ENCODE measurements at places on chromosomes 5 and 9.

GRCh38 chr9:15422372-15423230 is at the start of gene SNAPC3:
SNAPC3 (plus strand) TSS chr9:15422876; CDS start chr9:15422880, 4 bp downstream.
- DNase-seq = peak; percentile 95

- DNase-seq = no peak
Measured at GRCh38 chr5:170380361-170380951, 8.7 kb downstream of the KCNMB1 start.

- DNase-seq = no peak
Measured at GRCh38 chr5:1321576-1321975, 23.3 kb downstream of the CLPTM1L start.

DNA sequence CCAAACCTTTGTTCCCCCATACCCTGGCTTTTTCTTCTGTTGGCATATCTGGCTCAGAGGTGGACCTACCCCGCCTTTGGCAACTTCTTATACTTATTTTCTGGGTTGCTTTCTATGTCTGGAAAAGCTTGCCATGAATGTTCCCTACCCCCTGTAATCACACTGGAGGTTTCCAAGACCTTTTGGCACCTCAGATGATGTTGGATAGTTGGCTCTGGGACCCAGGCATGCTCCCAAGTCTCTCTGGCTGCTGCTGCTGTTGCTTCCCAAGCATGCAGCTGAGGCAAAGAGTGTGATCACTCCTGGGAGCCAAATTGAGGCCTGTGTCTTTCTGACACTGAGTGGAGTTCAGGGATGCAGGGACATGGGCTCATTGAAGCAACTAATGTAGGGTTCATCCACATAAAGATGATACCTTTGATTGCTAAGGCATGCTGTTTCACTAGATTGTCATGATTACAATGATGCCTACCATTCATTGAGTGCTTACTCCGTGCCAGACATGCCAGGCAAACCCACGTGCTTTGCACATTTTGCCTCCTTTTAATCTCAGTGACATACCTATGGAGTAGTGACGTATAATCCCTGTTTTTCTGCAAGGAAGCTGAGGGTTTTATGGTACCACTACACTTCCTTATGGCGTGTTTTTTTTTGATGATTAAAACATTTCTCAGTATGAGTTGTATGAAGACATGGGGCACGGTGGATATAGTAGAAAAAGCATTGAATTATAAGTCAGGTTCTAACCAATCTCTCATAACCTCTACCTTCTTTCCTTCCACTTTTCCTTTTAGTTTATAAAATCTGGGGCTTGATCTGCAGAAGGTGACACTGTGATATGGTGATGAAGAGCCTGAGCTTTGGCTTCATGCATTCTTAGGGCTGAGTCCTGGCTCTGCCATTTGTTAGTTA is 73.1 kb downstream of the ARHGAP26 start:
- DNase-seq = no peak

GRCh38 chr5:150227606-150228273 is 37.9 kb downstream of the SLC6A7 start:
- DNase-seq = no peak

- no peak for DNase-seq
Measured at GRCh38 chr9:2878701-2879100, 34.8 kb upstream of the PUM3 start.

- DNase-seq = no peak
Measured at GRCh38 chr5:90424245-90424644, 14.7 kb upstream of the CETN3 start.

DNA sequence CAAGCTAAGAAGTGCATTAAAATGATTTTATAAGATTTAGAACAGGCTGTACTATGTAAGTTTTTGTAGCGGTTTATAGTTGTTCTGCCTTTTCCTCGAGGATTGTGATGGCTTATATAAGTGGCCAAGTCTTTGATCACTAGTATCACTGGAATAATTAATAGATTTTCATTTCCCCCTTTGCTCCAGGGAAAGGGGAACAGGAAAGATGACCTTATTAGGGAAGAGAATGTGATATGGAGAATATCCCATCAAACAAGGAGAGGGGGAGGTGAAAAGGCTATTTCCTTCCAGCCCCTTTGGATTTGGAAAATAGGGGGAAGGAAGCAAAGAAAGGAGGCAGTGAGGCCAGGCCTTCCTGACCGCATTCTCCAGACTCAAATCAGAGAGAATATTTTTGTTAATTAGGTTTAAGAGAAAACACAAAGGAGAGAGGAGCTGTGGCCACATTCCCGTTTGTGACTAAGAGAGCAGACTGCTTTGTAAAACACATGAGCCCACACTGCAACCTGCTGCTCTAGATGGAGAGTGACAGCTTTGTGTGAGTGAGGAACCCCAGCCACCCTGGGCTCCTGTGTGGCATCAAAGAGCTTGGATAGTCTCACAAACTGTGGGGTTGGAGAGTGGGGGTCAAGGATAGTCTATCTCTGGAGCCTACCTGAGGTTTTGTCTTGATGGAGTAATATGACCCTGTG is 359.5 kb downstream of the DTWD2 start:
- DNase-seq = no peak

DNA sequence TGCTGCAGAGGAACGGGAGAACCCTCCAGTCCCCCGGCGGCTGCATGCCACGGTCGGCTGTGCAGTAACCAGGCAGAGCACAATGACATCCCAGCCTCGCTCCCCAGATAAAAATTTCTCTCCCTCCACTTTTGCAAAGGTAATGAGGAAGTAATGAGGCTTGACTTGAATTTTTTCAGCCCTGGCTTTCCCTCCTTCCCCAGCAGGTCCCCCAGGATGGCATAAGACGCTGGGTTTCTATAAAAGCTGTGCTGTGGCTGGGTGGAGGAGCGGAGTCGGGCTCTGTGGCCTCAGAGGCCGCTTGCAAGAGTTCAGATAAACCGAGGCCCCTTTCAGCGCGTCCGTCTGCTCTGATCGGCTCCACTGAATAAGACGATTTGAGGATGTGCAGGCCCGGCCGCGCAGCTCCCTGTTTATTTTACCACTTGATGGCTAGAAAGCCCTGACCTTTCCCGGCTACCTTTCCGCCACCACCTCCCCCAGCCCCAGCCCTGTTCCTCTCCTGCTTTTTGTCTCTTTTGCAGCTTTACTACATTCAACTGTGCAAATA is 351.9 kb upstream of the IRX2 start:
- no peak for DNase-seq

- DNase-seq = peak; percentile 66
Measured at GRCh38 chr9:131478421-131478868, 24.3 kb upstream of the POMT1 start.

DNA sequence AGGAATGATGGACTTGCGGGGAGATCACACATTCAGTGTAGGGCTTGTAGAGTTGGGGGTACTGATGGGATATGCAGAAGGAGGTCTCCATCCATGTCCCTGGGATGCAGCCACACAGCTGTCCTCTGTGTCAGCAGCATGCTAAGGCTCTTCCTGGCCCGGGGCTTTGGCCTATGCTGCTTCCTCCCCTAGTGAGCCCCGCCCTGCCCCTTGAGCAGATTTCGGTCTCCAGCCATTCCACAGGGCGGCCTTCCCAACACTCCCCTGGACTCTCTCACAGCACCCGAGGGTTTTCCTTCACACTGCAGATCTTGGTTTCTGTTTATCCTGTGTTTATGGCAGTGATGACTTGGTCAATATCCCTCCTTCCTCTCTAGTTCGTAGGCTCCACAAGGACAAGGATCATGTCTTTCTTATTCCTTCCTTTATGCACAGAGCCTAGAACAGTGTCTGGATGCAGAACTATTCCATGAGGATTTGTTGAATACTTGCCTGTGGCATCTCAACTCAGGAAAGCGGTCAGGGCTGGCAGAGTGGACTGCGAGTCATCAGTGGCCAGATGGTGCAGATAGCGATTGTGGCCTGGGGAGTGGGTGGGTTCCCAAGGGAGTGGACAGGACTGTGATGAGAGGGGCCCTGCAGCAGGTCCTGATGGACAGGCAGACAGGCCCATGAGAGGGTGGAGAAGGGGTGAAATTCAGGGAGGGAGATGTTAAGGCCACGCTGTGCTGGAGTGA is 114.2 kb downstream of the RGS3 start:
- DNase-seq = no peak

GRCh38 chr5:15254607-15255006 is 245.4 kb upstream of the FBXL7 start:
- DNase-seq = no peak

DNA sequence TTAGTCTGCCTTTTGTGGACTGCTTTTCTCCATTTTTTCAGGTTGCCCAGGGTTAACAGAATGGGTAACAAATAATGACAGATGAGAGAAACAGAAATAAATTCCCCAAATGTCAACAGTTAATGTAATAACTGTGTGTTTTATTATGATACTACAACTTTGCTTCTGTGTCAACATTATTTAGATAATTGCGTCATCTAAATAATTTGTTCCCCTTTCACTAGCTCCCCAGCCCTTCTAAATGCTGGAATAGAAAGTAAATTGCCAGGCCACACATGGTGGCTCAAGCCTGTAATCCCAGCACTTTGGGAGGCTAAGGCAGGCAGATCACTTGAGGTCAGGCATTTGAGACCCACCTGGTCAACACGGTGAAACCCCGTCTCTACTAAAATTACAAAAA is 53.5 kb downstream of the RNF38 start:
- DNase-seq = no peak

- DNase-seq = no peak
Measured at GRCh38 chr9:129162497-129163197, 15.4 kb downstream of the IER5L start.

GRCh38 chr9:135708164-135708563 is 6.2 kb downstream of the KCNT1 start:
- DNase-seq = no peak

- DNase-seq = no peak
Measured at GRCh38 chr5:143583409-143583808, 179.9 kb upstream of the NR3C1 start.

- DNase-seq = peak; percentile 8
Measured at GRCh38 chr9:83508067-83508466, 30.1 kb downstream of the FRMD3 start.

GRCh38 chr5:61182449-61182848 is 20.2 kb upstream of the SMIM15 start:
- DNase-seq = no peak

- no peak for DNase-seq
Measured at GRCh38 chr5:42242210-42242609, 181.0 kb upstream of the GHR start.

- no peak for DNase-seq
Measured at GRCh38 chr5:13659391-13659790, 285.1 kb downstream of the DNAH5 start.

All from CD4-positive, alpha-beta T cell treated with Interleukin-10 for 1 hour (primary cell).